ENCODE measurements at places on chromosomes 1 and 21.

DNA sequence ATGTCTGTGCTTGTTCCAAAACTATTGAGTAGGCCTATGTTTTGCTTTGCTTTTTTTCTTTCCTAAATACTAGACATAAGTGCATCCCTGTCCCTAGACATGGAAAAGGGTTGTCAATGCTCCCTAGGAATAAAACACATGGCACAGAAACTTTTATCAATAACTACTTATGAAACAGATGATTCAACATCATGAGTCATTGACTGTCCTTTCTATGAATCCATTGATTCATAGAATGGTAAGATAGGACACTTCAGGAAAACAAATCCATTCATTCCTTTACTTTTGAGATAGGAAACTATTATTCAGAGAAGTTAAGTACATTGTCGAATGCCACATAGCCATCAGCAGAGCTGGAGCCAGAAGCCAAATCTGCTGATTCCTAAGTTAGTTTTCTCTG lies 147.5 kb downstream of the TSEN15 start:
- DNase-seq, result no peak

DNA sequence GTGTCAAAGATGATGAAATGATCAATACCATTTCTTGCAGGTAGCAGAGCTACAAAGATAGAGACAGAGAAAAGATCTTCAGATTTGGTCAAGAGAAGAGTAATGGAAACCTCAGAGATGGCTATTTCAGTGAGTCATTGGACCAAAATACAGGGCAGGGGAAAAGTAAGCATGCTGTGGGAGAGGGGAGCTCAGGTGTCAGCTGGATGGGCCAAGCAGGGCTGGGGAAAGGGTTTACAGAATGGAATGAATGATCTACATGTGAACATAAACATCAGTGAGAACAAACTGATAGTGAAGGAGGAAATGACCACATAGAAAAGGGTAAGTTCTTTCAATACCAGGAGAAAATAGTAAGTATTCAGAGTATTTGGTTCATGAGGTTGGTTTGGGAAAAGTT lies 61.4 kb upstream of the CNN3 start:
- no peak for DNase-seq

DNA sequence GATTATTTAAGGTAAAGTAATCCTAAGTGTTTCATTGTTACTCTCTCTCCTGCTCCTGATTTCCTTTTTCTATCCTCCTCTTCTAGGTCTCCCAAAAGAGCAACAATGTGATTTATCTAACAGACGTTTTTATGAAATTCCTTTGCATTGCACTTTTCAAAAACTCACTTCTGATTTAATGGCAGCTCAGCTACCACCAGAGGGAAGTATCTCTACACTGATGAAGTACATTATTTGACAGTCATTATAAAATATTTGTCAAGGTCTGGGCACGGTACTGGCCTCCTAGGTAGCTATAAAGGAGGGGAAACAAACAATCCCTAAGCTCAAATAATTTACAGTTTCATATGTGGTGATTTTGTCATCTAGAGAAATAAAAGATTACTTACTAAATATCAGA lies 15.6 kb downstream of the TMPRSS15 start:
- DNase-seq, result no peak

DNA sequence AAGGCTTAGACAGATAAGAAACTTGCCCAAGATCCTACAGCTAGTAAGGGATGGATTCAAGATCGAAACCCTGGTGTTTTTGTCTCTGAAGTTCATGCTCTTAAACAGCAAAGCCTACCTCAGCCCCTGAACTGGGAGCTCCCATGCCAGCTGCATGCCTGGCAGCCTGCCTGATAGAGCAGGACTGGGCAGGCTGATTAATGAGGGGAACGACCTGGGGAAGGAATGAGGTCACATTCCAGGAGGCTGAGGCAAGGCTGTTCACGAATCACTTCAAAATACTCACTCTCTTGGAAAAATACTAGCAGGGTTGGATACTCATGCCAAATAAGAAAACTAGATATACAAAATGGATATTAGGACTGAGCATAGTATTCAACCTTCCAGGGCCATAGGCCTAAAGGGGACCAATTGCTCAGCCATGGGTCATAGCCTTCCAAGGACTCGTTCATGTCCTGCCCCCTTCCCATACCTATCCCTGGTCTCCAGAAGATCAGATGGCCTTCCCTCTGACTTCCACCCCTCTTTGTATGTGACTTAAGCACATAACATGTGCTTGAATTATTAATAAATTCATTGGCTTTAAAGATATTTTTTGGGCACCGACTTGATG lies 15.6 kb upstream of the TACSTD2 start:
- DNase-seq, result no peak

- no peak for DNase-seq
These were observed 148.0 kb downstream of the TSEN15 start for GRCh38 chr1:184199438-184200085.

DNA sequence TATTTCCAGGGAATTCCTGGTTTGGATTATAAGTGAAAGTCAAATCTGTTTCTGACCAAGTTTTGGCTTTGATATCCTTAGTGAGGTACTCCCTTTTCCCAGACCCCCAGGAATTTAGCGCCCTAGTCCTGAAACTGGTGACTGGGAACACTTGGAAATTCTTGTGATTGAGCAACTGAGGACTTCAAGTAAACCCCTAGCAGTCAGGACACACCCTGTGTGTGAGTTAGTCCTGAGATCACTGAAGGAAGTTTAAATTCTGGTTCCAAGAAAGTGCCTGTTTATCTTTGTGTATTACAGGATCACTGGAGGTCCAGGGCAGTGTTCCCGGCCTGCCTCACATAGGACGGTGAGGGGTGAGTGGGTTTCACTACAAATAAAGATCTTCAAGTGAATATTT lies 95.1 kb upstream of the F3 start:
- no peak for DNase-seq

GRCh38 chr1:177017287-177017852 lies 147.1 kb downstream of the ASTN1 start:
- no peak for DNase-seq

DNA sequence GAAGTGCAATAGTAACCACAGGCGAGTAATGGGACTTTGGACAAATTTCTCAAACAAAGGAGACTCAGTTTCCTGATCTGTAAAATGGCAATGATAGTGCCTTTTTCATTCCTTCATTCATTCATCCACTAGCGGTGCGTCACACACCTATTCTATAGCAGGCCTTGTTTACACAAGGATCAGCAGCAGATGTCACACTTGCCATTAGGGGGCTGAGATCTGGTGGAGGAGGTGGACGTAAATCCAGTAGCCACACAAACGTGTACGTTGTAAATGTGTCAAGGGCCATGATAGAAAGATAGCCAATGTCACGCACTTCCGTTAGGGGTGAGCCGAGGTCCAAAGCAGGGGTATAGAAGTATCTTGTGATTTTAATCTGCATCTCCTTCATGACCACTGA lies 34.2 kb downstream of the SERINC2 start:
- no peak for DNase-seq

GRCh38 chr1:175317309-175317708 lies 124.7 kb upstream of the KIAA0040 start:
- no peak for DNase-seq

GRCh38 chr1:25520446-25521061 lies 22.9 kb upstream of the LDLRAP1 start:
- DNase-seq, result peak; percentile 51

GRCh38 chr1:207054491-207054890 lies 1.4 kb downstream of the PFKFB2 start:
- DNase-seq, result no peak

DNA sequence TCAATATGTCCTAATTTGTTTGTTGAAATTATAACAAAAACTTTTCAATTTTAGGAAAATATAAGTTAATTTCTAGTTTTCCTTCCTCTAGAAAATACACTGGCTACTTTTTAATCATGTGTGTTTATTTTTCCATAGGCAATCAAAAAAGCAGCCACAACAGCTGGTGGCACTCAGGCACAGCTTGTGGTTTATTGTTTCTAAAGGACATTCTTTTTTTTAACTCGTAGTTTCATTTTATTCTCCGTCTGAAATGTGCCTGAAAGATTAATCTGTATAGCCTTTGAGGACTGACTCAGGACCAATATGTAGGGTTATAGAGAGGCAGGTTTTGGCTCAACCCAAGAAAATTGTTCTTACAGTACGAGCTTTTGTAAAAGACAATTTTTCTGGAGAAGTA lies 20.7 kb upstream of the STX12 start:
- DNase-seq, result no peak

GRCh38 chr1:53641481-53642214 lies 97.3 kb downstream of the GLIS1 start:
- DNase-seq, result no peak

GRCh38 chr1:11143907-11144306 lies 44.2 kb upstream of the EXOSC10 start:
- DNase-seq, result no peak

DNA sequence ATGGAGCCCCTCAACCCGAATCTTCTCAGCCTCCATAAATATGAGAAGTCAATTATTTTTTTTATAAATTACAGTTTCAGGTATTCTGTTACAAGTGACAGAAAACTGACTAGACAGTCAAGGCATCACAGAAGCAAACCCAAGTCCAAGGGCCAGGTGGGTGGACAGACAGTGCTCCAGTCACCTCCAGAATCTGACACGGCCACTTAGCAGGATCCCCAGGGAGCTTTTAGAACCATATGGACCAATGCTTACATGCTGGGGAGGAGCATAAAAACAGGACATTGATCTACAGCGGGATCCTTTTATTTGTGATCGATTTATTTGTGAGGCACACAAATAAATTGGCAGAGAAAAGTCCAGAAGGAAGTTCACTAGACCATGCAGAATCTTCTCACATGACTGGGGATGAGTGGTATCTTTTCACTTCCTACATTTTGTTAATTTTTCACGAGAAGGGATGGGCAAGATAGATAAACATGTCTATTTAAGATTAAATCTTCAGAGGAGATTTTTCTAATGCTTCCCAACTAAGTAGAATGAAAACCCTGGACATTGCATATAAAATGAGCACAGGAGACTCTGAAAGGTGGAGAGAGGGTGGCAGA lies 15.0 kb downstream of the ZNF496 start:
- DNase-seq, result no peak

DNA sequence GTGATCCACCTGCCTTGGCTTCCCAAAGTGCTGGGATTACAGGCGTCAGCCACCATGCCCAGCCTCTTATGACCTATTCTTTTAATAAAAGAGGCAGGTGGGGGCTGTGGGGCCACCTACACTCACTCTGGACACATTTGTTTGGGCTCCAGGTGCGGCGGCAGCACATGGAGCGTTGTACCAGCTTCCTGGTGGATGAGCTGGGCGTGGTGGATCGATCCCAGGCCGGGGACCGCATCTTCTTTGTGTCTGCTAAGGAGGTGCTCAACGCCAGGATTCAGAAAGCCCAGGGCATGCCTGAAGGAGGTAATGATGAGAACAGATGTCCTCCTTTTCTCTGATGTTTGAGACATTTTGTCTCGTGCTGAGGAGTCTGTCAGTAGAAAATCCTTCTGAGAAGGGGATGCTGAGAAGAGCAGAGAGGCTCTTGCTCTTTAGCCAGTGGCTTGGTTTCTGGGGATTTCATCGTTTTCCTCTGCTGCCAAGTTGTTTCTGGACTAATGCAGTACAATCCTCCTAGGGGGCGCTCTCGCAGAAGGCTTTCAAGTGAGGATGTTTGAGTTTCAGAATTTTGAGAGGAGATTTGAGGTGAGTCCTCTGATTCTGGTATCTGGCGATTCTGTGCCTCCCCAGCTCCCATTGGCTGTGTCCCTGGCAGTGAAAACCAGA lies 17.9 kb upstream of the MIIP start:
- DNase-seq, result no peak

DNA sequence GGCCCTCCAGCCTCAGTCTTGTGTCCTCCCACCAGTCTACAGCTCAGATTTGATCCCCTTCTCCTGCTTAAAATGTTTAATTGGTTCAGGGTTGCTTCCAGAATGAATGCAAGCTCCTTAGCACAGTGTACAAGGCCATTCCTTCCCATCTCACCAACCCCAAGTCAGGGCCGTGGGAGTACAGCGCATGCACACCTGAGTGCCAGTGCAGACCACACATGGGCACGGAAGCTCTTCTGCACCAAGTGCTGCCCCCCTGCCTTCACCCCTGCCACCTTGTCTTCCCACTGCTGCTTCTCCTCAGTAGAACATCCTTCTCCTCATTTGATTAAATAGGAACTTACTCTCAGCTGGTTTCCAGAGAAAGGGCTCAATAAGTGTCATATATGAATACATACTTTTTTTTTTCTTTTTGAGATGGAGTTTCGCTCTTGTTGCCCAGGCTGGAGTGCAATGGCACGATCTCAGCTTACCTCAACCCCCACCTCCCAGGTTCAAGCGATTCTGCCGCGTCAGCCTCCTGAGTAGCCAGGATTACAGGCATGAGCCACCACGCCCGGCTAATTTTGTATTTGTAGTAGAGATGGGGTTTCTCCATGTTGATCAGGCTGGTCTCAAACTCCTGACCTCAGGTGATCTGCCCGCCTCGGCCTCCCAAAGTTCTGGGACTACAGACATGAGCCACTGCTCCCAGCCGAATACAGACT lies 9.3 kb downstream of the PMF1 start:
- DNase-seq, result no peak

GRCh38 chr1:28578696-28579218 lies 13.3 kb upstream of the RAB42 start:
- DNase-seq, result no peak

DNA sequence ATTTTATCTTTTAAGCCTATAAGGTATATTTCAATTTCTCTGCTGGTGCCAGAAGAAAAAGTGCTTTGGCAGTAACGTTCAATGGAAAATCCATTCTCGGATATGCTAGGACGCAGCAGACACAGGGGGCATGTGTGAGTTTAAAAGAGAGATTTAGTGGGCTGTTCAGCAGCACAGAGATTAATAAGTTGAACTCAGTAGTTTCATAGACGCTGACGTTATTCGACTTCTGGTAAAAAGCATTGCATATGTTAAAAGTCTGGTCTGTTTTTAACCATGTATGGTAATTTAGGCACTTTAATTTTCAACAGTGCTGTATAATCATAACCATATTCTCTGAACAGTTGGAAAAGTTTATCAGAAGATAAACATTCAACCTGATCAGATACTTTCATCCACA lies 99.6 kb downstream of the ATP6V1G3 start:
- no peak for DNase-seq

- peak; percentile 42 for DNase-seq
These were observed 43.7 kb downstream of the KIF21B start for GRCh38 chr1:200979574-200980451.

DNA sequence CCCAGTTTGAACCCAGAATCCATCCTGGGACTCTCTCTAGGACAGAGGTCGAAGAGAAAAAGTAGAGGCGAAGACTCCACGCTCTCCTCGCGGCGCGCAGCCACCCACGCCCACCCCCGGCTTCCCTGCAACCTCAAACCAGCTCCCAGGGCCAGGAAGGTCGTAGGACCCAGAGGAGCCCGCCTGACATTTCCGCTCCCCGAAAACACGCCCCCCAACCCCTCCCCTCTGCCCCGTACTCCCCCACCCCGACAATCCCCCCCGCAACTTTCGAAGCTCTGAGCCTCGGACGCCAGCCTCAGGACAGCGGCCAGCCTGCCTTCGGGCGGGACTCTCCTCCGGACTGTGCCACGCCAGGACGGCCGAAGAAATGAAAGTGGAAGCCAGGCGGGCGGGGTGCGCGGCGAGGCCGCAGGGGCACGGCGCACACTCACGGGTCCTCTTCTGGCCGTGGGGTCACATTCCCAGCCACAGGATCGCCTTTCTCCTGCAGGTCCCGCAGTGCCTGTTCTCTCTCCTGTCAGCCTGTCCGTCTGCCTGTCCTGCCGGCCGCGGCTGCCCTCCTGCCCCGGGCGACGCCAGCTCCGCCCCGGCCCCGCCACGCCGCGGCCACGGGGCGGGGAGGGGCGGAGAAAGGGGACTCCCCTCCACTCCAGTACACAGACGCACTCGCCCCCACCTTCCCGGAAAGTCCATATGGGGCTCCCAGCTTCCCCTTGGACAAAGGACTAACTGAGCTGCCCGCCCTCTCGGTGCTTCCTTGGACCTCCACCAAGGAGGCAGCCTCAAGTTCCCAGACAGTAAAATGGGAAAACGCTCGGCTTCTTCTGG lies at the start of gene MOB3C:
TSS of gene MOB3C (minus strand) at position 535 of the 831 bp plus-strand sequence. CDS start 3,490 bp downstream, outside the sequence.
- peak; percentile 59 for DNase-seq
